ENCODE measurements at places on chromosomes 7 and 10. TPM values are rescaled to one million over a fixed set of nuclear protein-coding genes. Genes with fewer than 3 reads are reported as not detected.

The AASS gene
- 69.2 TPM for polyA plus RNA-seq

The GATAD1 gene
- 72.6 TPM for polyA plus RNA-seq

The MOGAT3 gene
- 1.5 TPM for polyA plus RNA-seq

The HOXA13 gene
- polyA plus RNA-seq = 0.01 TPM

The ASB10 gene
- polyA plus RNA-seq = not detected

The CRPPA gene
- 4.4 TPM for polyA plus RNA-seq

The ANXA8 gene
- polyA plus RNA-seq = 0.14 TPM

GRCh38 chr7:77430927-77431326 lies 14.8 kb upstream of the GSAP start:
- DNase-seq = no peak

DNA sequence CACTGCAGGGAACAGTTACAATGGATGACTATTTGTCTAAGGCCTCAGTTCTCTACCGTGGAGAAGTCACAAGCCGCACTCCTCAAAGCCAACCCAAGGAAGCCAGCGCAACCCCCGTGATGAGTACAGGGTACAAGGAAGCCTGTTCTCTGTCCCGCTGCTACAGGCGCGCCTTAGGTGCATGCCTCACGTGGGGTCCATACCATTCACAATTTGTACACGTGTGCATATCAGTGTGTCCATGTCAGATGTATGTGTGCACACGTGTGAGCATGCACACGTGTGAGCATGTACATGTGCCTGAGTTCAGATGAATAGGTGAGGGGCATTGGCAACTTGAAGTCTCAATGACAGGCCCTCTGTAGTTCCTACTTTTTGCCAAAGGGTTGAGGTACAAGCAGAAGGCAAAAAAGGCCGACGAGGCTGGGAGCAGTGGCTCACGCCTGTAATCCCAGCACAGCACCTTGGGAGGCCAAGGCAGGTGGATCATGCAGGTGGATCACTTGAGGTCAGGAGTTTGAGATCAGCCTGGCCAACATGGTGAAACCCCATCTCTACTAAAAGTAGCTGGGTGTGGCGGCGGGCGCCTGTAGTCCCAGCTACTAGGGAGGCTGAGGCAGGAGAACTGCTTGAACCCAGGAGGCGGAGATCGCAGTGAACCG lies 62.8 kb downstream of the CTBP2 start:
- DNase-seq = no peak

- no peak for DNase-seq
Observed at GRCh38 chr7:657565-658119, 68.9 kb upstream of the DNAAF5 start.

GRCh38 chr7:150359622-150360362 lies 8.8 kb upstream of the REPIN1 start:
- no peak for DNase-seq

DNA sequence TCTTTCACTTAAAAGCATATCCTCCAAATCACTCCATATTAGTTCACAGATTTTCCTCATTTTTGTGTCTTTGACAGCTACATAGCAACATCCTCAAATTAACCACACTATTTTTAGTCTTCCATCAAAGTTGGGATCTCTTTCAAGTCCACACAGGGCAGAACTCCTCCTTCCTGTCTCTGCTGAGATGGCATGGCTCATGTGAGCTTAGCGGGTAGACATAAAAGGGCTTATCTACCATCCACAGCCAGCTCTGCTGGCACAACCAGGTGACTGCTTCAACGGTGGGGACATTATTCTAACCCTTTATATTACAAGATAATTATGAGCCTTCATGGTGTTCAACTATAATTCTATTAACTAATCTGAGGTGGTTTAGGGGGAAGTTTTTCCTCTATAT lies 35.5 kb downstream of the ICA1 start:
- DNase-seq = no peak

GRCh38 chr10:132408823-132409666 lies 12.0 kb downstream of the PWWP2B start:
- DNase-seq = no peak

DNA sequence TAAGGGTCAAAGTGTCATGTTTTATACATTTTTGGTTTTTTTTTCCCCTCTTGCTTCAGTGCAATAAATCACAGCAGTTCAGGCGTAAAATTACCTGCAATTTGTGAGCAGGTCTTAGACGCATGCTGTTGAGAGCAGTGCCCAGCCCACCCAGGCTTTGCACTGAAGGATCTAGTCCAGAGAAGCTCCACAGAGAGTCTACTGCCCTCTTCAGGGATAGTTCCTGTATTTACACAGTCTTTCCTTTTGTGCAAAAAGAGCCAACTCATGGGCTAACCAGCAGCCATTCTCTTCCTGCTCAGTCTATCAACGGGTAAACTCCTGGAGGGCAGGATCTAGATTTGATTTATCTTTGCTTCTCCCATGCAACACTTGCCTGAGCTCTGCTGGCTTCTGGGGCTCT lies 82.2 kb upstream of the NAMPT start:
- peak; percentile 5 for DNase-seq

- DNase-seq = peak; percentile 20
Observed at GRCh38 chr10:96720422-96721206, at the start of gene PIK3AP1. Gene PIK3AP1, minus strand, starts transcription at chr10:96720514. Its CDS starts 120 bp downstream, at chr10:96720394.

DNA sequence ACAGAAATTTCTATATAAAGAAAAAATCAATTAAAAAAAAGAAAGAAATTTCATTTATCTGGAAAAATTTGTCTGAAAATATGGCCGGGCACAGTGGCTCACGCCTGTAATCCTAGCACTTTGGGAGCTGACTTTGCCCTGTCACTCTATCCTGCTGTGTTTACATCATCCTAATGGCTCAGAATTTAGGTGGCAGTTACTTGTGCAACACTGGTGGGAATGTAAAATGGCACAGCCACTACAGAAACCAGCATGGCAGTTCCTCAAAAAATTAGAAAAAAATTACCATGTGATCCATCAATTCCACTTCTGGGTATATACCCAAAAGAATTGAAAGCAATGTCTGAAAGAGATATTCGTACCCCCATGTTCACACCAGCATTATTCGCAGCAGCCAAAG lies 405.2 kb upstream of the AUTS2 start:
- no peak for DNase-seq

DNA sequence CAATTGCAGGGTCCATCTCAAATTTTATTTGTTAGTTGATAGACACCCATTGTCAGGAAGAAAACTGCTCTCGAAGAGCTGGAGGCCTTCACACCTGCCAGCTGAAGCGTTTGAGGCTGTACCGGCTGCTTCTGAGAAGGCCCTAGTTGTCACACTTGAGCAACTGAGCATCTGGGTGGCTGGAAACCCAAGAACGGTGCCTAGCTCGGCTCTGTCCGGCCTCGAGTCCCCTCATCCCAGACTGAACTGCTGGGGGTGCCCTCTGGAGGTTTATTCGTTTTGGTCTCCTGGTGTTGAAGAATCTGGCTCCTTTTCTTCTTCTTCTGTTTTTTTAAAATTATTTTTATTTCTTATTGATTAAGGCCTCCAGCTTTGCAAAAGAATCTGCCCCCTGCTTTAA lies 59.3 kb upstream of the EXOC6 start:
- DNase-seq = no peak

DNA sequence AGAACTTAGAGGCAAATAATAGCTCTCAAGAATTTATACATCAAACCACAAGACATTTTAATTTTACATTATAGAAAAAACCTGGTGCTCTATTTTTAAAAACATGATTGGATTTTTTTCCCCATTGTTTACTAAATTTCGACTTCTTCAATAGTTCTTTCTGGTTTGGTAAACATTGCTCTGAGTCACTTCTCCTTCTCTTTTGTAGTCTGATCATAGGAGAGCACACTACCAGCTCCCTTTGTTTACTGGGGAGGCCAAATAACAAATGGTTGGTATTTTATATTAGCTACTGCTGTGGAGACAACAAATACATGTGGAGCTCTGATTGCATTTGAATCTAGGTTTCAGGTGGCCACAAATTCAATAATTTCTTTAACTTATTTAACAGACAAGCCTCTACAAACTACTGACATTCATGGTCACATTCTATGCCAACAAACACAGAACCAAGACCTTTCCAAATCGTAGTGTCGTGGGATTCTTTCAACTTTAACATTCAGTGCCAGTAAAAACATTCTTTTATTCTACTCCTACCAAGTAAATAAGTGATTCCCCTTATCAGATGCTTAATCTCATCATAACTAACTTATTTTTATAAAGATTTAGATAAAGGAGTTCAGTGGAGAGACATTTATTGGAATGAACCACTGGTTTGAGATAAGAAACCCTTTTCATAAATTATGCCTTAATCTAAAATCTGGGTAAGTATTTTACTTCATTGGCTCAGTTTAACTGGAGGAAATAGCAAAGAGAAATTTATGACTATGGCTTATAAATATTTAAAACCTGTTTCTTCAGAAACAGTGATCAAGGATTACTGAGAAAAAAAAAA lies 17.7 kb upstream of the FXYD4 start:
- no peak for DNase-seq

DNA sequence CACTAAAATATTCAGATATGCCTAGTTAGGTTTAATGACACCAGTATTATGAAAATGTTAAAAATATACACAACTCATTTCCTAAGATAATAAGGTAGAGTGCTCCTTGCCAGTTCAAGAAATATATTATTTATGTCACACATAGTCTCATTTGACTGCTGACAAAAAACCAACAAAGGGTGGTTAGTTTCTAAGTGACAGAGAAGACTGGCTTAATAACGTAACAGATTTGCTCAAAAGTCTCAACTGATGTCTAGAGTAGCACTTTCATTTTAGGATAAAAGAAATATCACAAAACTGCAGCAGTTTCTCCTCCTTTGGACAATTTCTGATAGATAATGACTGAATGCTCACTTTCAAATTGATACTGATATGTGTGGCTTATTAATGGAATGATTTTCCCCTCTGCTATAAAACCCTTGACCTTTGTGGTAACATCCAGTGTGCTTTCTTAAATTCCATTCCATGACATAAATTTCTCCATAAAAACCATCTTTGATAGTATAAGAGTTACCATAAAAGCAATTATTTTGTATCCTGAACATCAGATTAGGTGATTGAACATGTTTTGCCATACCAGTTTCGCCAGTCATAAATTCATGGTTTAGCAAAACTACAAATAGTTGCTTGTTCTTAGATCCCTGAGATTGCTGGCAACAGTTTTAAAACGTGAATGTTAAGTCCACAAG lies 94.2 kb downstream of the NRBF2 start:
- no peak for DNase-seq

Data from renal cortex interstitium (tissue), 15 donors.